ENCODE measurements at places on chromosomes 4 and X. TPM values are rescaled to one million over a fixed set of nuclear protein-coding genes. Genes with fewer than 3 reads are reported as not detected.

The CT45A5 gene
- polyA plus RNA-seq, result 5.6 TPM

The CT45A10 gene
- polyA plus RNA-seq, result 70.2 TPM

The CFP gene
- 1.2 TPM for polyA plus RNA-seq

The SH3D19 gene
- not detected for polyA plus RNA-seq

The HHIP gene
- not detected for polyA plus RNA-seq

The STPG2 gene
- not detected for polyA plus RNA-seq

The SPARCL1 gene
- polyA plus RNA-seq, result not detected

The FAM47A gene
- polyA plus RNA-seq, result not detected

The CABS1 gene
- polyA plus RNA-seq, result not detected

The GYPE gene
- polyA plus RNA-seq, result 43.0 TPM

The GLUD2 gene
- 5.6 TPM for polyA plus RNA-seq

The IDUA gene
- 11.2 TPM for polyA plus RNA-seq

The TBCK gene
- polyA plus RNA-seq, result 10.6 TPM

The ZNF185 gene
- polyA plus RNA-seq, result 0.38 TPM

The FGB gene
- polyA plus RNA-seq, result not detected

The SMIM31 gene
- not detected for polyA plus RNA-seq

The AKAP14 gene
- polyA plus RNA-seq, result not detected

The PCDH7 gene
- polyA plus RNA-seq, result not detected

The HMGB2 gene
- 822 TPM for polyA plus RNA-seq

The ALG13 gene
- polyA plus RNA-seq, result 91.7 TPM

The L1CAM gene
- polyA plus RNA-seq, result 0.62 TPM

The TMEM31 gene
- not detected for polyA plus RNA-seq

The TACR3 gene
- polyA plus RNA-seq, result not detected

The ELOVL6 gene
- polyA plus RNA-seq, result 77.8 TPM

The IL13RA2 gene
- polyA plus RNA-seq, result not detected

The HEPH gene
- polyA plus RNA-seq, result 30.2 TPM

The DRP2 gene
- 0.12 TPM for polyA plus RNA-seq
